Stimulated activated CD8-positive, alpha-beta memory T cell treated with anti-CD3 and anti-CD28 coated beads, Interleukin-2, amount 100 ng/mL, for 1 hour (primary cell): ENCODE measurements at places on chromosomes 7 and 10.

DNA sequence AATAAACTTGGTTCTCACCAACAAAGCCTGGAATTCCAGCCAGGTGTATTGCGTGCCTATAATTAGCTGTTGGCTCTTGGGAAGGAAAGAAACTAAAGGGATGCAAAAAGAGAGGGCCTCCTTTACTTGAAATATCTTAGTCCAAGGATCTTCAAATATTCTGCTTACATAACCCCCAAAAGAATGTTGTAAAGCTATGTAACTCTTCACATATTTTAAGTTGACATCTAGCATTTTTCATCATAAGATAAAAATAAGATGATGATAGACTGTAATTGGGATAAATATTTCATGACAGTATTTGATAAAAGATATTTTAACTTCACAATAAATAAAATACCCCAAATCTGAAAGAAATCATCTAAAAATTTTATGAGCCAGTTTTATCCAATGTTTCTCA, 52.5 kb upstream of the SEPTIN7 start:
- no peak for DNase-seq

DNA sequence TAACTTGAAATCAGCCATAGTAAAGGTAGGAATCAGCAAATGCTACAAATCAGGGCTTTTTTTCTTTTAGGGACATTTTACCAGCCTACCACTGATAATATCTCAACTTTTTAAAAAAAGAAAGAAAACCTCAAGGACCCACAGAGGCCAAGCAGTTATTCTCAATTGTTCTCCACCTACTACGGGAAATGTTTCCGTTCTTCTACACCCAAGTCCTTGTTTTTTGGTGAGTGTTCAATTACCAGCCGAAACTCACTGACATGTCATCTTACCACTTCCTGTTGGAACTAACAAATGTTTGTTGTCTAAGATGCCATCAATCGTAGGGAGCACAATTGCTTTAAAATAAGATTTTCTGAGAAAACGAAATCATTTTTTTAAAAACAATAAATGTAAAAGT, 50.2 kb upstream of the CDK1 start:
- DNase-seq: no peak

DNA sequence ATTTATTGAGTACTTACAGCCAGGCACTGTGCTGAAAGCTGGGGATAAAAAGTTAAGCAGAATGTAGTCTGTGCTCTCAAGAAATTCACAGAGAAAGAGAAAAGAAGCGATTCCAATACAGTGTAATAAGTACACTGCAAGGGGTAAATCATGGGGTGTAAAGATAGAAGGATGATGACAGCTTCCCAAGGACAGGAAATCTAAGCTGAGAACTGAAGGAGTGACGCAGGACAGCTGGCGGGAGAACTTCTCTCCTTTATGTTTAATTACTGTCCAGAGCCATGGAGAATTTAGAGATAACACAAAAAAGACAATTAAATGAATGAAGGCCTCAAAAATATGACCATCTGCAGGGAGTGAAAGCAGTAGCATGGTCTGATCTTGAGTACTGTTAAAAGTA, 34.8 kb downstream of the C7orf33 start:
- DNase-seq: no peak

- no peak for DNase-seq
These were observed 268.0 kb downstream of the ADRA2A start for GRCh38 chr10:111344804-111345203.

DNA sequence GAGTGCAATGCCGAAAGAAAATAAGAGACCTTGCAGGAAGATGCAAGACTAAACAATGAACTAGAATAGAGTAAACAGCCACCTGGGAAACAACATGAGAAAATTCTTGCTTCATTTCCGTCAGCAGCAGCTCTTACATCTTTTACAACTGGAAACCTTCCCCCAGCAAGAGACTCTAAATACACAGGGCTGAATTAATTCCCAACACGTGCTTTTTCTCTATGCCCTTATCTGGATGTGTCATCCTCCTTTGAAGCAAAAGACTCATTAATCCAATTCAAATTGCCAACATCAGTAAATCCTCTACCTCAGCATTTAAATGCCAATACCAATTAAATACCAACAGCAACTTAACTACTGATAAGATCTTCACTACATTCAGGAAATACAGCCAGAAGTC, 99.0 kb upstream of the PDE1C start:
- DNase-seq: no peak

DNA sequence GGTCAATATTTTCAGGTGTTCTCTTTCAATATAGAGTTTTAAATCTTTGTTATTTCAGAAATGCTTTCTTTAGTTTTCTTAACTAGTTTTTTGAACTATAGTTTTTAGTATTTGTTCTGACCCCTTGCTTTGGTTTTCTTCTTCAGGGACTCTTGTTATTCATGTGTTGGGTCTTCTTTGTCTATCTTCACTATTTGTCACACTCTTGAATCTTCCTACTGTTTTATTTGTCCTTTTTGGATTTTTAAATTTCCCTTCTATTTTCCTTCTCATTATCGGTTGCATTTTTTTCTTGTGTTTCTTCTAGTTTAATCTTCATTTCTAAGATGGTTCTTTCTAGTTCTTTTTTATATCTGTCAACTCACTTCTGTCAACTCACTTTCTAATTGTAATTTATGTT, 37.1 kb upstream of the PRKAG2 start:
- DNase-seq: no peak

- no peak for DNase-seq
These were observed 93.0 kb upstream of the ZNF800 start for GRCh38 chr7:127485482-127485881.

DNA sequence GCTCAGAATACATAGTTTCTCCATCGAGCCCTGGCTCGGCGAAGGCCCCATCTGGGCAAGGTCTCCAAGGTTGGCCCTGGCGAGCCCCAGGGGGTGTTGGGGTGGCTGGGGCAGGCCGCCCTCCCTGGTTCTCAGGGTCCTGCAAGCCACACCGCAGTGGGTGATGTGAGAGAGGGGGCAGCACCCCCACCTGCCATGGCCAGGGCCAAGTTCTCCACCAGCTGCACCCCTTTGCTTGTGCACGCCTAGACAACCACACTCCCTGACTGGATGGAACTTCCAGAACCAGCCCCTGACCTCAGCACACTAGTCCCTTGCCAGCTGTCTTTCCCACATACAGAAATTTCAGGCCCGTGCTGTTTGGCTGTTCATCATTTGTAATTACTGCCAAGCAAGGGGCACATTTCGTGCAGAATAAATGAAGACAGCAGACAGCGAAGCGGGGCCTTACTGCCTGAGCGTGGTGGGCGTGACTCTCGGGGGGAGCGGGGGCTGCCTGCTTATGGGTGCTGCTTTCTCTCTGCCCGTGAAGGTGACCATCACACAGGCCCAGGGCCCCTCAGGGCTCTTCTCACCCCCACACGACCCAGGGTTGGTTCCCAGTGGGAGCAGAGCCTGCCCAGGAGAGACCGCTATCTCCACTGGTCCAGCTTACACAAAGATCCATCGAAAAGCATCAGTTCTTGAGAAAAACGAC, 85.9 kb downstream of the ADARB2 start:
- DNase-seq: no peak

- DNase-seq: no peak
These were observed 94.5 kb downstream of the KMT2C start for GRCh38 chr7:152341039-152341913.

DNA sequence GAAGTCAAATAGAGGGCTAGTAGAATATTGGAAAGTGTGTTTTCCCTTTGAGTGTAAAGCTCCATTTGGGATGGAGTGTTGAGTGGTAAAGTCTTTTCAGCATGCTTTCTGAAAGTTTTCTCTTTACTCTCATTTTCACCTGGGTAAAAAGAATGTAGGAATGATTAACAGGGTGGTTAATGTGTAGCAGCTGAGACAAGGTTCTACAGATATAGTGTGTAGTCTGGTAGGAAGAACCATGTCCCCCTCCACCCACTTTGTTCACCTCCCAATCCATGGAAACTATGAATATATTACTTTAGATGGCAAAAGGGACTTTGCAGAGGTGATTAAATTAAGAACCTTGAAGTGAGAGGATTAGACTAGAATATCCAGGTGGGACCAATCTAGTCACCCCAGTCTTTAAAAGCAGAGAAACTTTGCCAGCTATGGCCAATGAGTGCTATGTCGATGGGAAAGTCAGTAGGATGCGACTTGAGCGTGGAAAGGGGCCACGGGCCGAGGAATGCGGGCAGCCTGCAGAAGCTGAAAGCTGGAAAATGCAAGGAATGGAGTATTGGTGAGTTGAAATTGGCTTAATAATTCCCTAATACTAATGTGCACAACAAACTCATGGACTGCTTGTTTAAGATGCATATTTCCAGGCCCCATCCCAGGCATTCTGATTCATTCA, 166.3 kb upstream of the AHR start:
- DNase-seq: no peak

- no peak for DNase-seq
These were observed 51.3 kb downstream of the NEURL1 start for GRCh38 chr10:103544657-103545310.

GRCh38 chr10:124401633-124402032, 17.1 kb downstream of the OAT start:
- no peak for DNase-seq

- no peak for DNase-seq
These were observed 39.3 kb downstream of the NUDCD3 start for GRCh38 chr7:44451123-44451522.

GRCh38 chr10:6239213-6239991, 36.7 kb downstream of the PFKFB3 start:
- DNase-seq: peak; percentile 31

DNA sequence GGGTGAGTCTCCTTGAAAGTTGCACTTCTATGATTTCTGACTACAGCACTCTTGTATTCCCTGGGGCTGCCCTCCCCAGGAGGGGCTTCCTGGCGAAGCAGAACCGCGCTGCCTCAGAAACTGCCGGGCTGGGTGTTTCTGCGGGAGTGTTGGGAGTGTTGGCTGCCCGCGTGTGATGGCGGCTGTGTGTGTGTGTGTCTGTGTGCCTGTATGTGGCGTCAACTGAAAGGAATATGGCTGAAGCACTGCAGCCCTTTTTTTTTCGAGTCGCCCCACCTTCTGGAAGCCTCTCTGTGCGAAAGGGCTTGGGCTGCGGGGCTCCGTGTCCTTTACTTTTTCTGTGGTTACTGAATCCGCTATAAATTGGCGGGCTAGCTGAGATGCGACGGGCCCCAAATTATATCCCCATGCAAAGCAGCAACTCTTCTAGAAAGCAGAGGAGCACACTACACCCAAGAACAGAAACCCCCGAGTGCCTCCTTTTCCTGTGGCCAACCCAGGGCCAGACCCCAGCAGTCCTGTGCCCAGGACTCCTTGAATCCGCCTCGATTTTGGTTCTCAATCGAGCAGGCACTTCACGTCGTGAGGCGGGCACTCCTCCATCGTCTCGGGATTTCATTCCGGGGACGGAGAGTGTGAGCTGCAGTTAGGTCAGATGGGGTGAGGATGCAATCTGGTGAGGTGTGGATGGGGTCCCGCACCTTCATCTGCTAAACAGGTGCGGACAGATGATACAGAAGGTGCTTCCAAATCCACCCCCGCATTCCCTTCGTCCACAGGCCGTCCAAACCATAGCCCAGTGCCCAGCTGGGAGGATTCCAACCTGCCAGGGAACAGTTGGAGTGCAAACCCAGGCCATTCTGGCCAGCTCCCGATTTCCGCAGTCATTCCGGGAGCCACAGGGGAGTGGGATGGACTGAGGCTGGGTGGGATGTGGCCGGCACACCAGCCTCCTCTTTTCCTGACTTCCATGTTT, 22.5 kb upstream of the ZNF273 start:
- no peak for DNase-seq
